Inflammatory macrophage (primary cell): ENCODE measurements at places on chromosomes 6 and 20.

DNA sequence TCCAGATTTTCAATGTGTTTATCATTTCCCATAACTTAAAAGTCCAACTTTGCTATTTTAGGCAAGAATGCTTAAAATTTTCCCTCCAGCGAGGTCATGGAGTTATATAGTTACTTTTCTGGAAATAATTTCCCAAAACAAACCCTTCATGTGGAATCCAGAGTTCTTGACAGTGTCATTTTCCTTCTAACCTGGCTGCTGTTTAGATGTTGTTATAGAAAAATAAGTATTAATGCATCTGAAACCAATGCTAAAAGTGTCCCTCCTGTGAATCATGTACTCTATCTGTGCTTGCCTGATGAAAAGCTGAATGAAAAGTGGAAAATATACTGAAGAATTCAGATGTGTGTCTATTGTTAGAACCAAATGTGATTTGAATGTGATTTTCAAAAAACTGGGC, 245.3 kb upstream of the HSF2 start:
- no peak for DNase-seq

DNA sequence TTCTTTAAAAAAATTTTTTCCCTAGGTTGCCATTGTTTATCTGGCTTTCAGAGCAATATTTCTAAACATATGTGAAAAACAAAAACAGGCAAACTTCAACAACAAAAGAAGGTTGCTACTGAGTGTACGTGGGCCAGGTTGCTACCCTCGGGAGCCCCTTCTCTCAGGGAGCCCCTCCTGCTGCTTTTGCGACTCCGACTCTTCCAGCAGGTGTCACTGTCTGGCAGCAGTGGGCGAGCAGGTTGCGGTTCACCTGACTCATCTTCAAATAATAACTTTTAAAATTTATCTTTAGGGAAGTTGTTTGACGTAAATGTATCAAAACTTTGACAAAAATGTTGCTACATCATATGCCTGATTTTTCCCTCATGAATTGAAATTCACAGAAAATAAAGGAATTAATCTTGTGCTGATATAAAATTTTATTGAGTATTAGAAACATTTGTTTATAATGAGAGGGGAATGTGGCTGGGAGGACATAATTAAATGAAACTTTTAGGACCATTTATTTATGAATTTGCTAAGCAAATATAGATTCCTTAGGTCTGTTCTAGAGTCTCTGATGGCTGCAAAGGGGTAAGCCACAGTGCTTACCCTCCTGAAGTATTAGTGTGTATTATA, 138.8 kb downstream of the HIVEP1 start:
- DNase-seq, result no peak

DNA sequence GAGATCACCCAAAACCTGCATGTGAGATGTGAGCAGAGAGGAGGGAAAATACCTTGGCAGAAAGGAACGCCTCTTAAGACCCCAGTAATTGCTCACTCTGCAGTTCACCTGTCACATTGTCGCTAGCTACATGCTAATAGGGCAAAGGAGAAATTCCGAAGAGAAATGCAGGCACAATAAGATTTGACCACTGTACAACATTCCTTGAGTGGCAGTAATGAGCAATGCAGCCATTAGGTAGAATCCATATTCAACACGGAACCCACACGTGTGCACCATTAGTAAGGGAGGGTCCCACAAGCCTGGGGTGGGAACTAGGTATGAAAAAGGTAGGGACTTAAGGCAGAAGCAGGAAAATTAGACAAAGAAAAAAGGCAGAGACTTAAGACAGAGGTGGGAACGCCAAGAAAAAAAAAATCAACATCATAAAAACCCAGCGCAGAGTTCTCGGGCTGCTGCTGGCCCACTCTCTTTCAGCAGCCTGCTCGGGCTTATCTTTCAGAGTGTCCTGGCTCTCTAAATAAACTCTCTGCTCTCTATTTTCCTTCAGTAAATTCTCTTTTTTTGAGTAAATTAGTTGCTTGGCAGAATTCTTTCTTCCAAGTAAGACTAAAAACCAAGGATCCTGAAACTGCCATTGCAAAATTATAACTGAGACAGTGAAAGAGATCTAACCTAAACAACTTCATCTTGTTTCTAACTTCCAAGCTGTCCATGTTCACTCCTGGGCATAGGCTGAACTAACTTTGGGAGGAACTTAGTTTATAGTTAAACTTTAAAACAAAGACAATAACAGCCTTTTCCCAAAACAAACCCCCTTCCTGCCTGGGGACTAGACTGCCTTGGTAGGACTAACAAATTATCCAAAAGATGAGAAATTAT, 116.5 kb downstream of the CD24 start:
- DNase-seq, result no peak

- DNase-seq, result no peak
Measured at GRCh38 chr6:168152980-168153379, 74.0 kb upstream of the FRMD1 start.

DNA sequence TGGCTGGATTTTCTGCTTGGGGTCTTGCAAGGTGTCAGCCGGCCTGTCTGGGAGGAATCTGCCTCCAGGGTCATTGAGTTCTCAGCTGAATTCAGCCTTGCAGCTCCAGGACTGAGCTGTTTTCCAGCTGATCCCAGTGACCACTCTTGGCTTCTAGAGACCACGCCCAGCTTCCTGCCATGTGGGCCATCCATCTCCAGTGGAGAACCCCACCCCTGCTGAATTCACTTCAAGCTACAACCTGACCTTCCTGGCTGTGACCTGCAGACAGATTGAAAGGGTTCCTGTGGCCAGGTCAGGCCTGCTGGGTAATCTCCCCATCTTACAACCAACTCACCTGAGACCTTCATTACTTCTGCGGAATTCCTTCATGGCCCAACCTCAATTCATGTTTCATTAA, 26.5 kb upstream of the SYNDIG1 start:
- no peak for DNase-seq
